ENCODE measurements at places on chromosomes 5 and 9.

DNA sequence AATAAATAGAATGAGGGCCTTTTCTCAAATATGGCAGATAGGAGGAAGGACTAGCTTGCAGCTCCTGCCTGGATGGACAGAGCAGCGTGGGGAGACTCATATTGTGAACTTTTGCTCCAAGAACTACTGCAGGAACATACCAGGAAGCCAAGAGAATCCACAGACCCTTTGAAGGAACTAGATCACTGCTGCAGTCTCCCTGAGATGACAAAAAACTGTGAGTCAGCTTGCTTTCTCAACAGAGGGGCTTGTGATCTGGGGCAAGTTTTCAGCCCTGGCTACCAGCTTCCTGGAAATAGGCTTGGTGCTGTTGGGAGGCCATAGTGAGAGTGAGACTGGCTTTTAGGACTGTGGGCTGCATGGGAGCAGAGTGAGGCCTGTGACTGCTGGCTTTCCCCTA, 170.6 kb upstream of the TRIM32 start:
- DNase-seq: no peak

- no peak for DNase-seq
Observed at GRCh38 chr5:88393042-88393441, 124.4 kb upstream of the TMEM161B start.

- DNase-seq: no peak
Observed at GRCh38 chr5:34622098-34622400, 34.1 kb upstream of the RAI14 start.

GRCh38 chr5:93192087-93192486, 388.9 kb downstream of the NR2F1-AS1 start:
- DNase-seq: no peak

GRCh38 chr9:90974643-90975245, 173.1 kb downstream of the SYK start:
- no peak for DNase-seq

All from liver (tissue), 10 donors.